ENCODE measurements at places on chromosomes 7 and 10.

DNA sequence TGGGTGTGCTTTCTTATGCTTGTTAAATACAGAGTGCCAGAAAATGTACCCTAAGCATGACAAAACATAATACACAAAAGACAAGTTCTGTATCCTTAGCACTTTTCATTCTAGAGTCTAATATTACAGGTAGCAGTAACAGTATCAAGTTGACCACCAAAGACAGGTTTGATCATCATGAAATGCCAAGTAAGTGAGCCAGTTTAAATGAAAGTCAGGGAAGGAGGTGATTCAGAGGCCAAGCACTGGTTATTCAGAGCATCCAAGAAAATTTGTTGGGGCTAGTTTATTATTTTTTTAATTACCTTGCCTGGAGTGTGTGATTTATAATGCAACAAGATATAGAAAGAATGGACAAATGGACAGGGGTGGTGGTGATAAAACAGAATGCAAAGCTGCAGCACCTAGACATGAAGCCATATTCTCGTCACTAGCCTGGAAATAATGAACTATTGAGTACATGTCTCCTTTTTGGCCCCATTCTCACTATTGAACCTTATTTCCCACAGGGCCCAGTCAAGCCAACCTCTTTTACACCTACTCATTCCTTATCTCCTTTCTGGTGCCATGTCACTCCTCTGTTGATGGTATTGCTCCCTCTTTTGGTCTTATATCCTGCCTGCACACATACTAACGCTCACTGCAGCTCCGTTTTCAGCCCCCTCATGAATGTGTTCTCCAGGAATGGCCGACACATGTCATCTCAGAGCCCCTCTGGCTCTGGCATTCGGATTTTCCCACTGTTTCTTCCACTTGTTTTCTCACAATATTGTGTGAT, 78.6 kb upstream of the GLCCI1 start:
- DNase-seq = no peak

DNA sequence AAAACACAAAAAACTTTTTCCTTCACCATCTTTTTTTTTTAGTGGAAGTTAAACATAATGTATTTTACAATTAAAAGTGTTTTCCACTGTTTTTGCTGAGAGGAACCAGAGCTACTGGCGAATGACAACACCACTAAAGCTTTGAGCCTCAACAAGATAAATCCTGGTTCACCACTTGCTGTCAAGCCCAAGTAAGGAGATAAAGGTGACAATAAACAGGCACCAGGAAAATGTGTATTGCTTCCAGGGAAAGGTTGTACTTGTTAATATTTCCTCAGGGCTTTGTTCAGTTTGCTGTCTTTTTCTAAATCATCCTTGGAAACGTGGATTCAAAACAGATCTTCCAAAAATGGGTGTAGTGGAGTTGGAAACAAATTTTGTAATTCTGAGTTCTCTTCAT, 109.9 kb upstream of the ANKRD30A start:
- DNase-seq = no peak

GRCh38 chr10:25758041-25758457, 176.0 kb upstream of the MYO3A start:
- DNase-seq = no peak

DNA sequence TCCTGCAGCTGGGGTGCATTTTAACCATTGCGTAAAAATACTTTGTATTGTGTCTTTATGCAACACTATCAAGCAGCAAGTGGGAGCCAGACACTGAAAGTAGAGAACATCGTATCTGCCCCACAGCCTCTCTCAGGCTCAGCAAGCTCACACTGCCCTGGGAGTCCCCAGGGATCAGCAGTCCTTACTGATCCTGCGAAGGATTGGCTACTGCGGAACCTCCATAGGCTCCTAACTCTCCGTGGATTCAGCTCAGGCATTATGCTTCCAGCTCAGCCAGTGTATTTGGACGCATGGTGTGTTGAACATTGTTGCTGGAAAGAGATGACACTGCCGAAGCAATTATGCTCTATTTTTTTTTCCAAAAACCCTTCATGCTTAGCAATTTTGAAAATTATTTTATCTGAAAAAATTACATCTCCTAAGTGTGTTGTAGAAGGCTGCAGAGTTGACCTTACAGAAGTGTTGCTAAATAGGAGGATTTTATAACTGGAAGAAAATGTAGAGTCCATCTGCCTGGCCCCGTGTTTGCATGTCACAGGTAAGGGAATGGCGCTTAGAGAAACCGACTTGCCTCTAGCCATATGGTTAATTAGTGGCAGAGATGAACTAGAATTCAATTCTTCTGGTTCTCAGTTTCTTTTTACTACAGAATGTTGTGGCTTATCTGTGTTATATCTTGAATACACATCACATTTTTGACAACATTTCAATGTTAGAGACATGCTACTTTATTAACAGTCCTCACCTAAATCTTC, 276.4 kb upstream of the COBL start:
- no peak for DNase-seq

DNA sequence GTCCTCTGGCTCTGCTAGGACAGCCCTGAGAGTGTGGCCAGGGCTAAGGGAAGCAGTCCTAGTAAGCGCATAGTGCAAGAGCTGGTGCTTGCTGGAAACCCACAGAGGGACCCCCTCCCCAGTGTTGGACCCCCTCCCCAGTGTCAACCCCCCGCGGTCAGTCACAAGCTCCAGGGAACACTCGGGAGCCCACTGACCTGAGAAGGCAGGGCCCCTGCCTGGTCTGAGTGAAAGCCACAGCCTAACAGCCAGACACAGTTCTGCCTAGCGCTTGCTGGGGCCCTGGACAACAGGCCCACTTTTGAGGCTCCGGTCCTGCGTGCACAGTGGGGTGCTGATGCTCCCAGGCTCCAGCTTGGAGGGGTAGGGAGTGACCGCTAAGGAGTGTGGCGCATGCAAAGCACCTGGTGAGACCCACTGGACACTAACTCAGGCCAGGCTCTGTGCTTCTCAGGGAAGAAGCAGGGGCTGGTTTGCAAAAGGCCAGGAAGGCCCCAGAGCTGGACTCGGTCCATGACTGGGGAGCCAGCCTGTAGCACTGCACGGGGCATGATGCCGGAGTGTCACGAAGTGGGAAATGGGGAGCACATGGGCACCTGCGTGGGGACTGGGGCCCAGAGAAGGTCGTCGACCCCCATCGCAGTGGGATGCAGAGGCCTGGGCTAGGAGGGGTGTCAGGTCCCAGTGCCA, 175.8 kb upstream of the PPP2R2D start:
- DNase-seq = no peak

- no peak for DNase-seq
Observed at GRCh38 chr7:112908086-112908485, 117.9 kb upstream of the TMEM168 start.

- DNase-seq = no peak
Observed at GRCh38 chr7:133550145-133550544, 297.3 kb downstream of the EXOC4 start.

GRCh38 chr7:43756368-43757072, 2.0 kb upstream of the BLVRA start:
- no peak for DNase-seq

DNA sequence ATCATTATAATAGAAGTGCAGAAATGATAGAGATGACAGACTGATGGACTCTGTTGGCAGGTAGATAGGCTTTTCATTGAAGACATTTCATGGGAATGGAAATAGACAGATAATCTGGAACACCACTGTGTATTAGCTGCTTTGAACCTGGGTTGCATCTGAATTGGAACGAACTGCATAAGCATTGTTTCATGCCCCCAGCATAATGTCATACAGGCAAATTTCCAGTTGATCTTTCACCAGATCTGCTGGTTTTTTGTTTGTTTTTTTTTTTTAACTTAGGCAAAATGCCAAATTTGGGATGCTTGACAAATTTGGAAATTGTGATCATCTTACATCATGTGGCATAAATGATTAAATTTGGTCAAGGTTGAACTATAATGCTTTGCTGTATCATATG, 172.1 kb upstream of the AOAH start:
- no peak for DNase-seq

- DNase-seq = no peak
Observed at GRCh38 chr10:73099141-73099540, 2.5 kb upstream of the P4HA1 start.

- DNase-seq = no peak
Observed at GRCh38 chr7:21565614-21566013, 22.8 kb downstream of the DNAH11 start.

- DNase-seq = no peak
Observed at GRCh38 chr10:131556897-131557495, 245.5 kb upstream of the TCERG1L start.

GRCh38 chr10:102462512-102463054, 11.2 kb upstream of the C10orf95 start:
- DNase-seq = no peak

DNA sequence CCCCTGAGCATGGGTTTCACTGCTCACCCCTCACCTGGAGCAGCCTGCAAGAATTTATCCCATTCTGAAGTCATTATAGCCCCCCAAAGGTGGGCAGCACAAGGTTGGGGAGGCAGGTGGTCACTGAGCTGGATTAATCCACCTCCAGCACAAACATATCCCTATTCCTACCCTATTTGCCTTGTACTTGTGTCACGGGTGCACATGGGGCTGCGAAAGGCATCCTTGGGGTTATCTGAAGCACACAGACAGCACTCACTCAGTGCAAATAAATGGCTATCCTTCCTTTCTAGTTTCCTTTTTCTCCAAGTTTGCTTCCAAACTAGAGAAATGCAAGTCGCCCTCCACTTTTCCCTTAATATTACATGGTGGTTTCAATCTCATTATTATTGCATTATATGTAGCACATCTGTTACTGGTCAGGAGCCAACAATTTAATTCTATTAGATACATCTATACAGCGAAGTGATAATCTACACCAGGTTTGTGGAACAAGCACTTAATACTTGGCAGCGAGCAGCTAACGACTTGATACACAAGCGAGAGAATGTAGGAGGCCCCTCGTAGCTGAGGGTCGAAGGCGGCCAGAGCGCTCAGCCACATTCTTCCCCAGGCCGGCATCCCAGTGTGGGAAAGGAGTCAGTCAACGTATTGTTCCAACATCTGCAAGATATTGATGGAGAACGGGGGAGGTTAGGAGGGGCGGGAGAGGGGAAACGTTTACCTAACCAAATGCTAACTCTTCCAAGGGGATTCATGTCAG, 121.3 kb upstream of the HABP2 start:
- DNase-seq = no peak

GRCh38 chr10:114395366-114396022, 8.8 kb downstream of the AFAP1L2 start:
- DNase-seq = no peak

GRCh38 chr7:135744938-135745702, 3.5 kb downstream of the FAM180A start:
- DNase-seq = no peak

- DNase-seq = no peak
Observed at GRCh38 chr7:46007194-46007593, 86.1 kb upstream of the IGFBP3 start.

DNA sequence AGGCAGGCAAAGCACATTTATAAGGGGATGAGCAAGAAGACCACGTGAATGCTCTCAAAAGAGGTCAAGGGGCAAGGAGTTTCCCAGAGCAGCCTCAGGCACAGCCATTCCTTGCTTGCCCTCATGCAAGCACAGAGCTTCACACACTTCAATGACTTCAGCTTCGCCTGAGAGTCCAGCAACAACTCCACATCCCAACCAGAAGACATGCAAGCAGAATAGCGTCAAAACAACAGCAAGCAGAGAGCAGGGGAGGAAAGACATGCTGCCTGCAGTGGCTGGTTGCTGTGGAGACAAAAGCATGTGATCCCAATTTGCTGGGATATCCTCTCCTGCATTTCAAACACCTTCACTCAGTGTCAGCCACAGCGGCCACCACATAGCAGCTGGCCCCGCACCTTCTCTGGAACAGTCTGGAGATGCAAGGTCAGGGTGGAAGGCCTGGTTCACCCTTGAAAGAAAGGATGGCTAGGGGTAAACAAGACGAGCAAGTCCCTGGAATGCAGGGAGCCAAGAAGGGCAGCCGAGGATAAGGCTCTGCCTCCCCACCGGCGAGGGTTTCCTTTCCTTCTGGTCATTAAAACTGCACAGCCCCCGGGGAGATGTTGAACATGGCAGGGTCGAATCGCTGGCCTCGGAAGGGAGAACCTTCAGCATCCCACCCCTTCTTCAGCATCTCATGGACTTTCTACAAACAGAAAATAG, 60.2 kb upstream of the CAMK2B start:
- DNase-seq = no peak

DNA sequence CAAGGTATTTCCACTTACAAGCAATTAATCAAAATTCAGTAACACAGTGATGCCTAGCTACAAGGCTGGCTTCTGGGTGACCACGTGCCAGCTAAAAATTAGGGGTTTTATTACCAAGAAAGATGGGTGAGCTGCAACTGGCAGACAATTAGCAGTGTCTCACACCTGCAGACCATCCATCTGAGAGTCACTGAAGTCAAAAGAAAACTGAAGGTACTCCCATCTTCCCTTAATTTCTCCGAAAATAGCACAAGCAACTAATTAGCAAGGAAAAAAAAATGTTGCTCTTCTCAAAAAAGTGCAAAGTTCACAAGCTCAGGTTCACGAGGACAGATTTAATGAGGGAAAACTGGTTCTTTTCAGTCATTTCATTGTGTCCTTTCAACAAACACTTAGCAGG, 28.4 kb downstream of the RSU1 start:
- no peak for DNase-seq

DNA sequence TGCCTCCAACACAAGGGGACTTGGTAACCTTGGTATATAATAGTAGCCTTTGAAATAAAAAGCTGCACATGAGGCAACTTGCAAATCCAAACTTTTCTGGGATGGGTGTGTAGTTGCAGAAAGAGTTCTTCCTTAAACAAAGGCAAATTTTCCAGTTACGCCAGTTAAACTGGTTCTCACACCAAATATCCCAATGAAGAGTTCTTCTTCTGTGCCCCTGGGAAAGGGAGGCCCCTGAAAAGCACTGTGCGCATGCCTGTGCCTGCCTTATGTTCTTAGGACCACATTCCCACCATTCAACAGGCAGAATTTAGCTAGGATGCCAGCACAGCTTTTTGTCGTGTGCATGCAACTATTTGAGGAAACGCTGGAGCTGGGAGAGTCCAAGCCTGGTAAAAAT, 164.8 kb upstream of the SLC25A13 start:
- DNase-seq = no peak

DNA sequence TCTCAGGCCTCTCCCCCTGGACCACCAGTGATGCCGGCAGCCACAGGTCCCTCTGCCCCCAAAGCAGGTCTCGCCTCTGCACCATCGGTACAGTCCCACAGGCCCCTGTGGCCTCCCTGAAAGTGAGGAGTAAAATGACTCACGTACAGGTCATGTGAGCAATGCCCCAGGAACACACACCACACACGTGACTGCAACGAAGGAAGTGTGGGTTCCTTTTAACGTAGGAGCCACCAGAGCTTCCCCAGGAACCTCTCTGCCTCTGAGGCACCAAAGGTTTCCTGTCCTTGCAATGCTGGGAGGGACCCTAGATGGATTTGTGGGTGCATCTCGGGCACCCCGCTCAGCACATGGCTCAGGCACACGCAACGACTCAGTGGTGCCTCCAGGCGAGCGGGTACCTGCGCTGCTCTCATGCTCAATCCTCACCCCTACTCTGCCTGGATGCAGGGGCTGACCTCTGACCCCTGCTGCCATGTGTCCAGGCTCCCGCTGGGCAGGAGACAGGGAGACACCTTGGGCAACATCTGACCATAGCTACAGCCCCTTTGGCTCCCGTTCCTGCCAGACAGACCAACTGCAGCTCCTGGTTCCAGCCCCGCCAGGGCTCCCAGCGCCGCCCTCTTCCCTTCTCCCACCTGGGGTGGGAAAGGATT, 120.7 kb downstream of the PRKAG2 start:
- DNase-seq = no peak

Data from memory B cell (primary cell).